ENCODE measurements at places on chromosomes 6 and 20.

DNA sequence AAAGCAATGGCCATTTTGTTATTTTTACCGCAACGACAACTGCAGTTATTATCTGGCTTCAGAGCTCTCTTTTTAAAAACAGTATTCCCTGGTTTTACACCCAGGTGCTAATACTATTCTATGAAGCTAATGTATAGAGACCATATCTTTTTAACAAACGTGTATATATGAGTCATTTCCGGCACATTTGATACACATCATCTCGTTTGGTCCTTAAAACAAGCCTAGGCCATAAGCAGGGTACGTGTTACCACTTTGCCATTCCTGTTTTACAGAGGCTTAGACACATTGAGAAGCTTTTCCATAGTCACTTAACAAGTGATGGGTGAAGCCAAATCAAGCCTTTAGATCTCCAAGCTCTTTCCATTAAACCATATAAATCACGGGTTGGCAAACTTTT lies 5.5 kb downstream of the TRAF3IP2 start:
- no peak for DNase-seq

- no peak for DNase-seq
These were observed 123.1 kb upstream of the GJE1 start for GRCh38 chr6:142009647-142010046.

DNA sequence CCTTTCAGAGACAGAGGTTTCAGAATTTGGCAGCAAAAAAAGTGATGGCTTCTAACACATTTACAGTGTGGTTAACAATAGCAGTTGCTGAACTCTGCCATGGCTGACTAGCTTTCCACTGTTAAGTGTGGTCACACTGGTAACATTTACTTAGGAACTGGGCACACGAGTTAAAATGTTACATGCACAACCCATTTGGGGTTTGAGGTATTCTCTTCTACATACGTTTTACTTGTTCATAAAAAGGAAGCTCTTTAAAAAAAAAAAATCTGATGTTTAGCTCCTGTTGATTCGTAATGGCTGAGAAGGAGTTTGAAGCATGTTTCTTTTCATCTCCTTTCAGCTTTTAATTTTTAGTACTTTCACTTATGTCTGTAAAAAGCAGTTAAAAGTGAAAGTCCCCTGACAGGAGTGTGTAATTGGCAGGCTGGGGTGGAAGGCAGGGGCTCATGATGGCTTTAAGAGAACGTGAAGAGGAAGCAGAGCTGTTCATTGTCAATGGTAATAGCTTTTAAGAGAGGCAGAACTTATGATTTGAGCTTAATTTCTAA lies 245.9 kb downstream of the FARS2 start:
- DNase-seq: no peak

- DNase-seq: no peak
These were observed 668.6 kb downstream of the UTRN start for GRCh38 chr6:144953552-144954240.

DNA sequence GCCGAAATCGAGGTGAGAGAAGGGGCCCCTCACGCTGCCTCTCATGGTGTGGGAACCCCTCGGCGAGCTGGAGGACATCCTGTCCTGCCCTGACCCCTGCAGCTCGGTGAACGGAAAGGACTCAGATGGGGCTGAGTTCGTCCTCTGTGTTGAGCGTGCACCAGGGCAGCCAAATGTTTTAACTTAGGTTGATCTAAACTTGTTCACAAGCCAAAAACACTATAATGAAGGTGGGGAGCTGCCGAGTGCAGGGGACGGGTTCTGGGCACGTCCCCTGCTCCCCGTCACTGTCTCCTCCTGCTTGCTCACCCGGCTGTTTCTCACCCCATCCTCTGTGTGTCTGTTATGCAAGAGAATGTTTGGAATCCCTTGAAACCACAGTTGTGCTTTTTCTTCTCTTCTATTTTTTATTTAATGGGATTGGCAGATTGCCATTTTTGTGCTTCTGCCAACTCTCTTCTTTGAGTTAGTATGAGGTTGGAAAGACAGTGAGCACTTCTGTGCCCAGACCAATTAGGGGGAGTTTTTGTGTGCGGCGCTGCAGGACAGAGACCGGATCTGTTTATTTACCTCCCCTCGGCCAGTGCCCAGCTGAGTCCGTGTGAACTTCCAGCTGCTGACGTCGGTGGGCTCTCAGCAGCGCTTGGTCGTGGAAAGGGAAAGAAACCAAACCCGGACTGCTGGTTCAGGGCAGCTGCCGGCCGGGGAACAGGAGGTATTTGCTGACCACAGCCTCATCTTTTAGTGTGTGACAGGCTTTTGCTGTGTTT lies 158.1 kb downstream of the DTNBP1 start:
- peak; percentile 45 for DNase-seq

All from NCI-H345 (cell line).